ENCODE measurements at places on chromosomes 3 and 15. TPM values are rescaled to one million over a fixed set of nuclear protein-coding genes. Genes with fewer than 3 reads are reported as not detected.

Gene UBE2E2
- polyA plus RNA-seq, result 35.1 TPM

Gene HTR3C
- not detected for polyA plus RNA-seq

Gene ALDH1L1
- polyA plus RNA-seq, result 0.12 TPM

DNA sequence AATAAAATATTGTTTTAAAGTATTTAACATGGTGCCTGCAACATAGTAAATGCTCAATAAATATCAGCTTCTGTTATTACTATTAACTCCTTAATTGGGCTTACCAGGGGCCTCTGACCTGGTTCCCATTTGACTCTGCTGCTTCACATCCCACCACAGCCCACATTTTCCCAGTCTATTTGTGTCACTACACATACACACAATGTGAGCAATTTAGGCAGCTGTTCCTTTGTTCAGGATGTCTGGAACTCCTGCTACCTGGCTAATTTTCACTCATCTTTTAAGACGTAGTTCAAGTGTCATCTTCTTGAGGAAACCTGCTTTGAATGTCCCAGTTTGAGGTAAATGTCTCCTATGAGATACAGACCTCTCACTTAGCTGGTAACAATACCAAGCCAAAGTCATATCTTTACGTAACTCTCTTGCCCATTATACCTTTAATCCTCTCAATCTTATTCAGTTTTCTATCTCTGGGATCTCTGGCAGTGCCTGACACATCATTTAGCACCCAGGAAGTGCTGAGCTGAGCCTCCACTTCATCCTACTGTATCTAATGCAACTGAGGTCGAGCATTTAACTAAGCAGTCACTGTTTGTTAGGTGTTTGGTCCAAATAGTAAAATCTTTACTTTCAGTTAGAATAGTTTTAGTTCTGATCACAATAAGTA is 4.4 kb downstream of the TGFBR2 start:
- no peak for DNase-seq

- DNase-seq, result no peak
These were observed 93.8 kb downstream of the FAM174B start for GRCh38 chr15:92561754-92562153.

GRCh38 chr3:126542340-126543241 is 16.1 kb downstream of the C3orf22 start:
- no peak for DNase-seq

- no peak for DNase-seq
These were observed 221.2 kb downstream of the SNRPN start for GRCh38 chr15:25175789-25176615.

Data from muscle of leg (tissue), 16 donors.